GF-D8 (cell line): ENCODE measurements at places on chromosomes 16 and 17.

DNA sequence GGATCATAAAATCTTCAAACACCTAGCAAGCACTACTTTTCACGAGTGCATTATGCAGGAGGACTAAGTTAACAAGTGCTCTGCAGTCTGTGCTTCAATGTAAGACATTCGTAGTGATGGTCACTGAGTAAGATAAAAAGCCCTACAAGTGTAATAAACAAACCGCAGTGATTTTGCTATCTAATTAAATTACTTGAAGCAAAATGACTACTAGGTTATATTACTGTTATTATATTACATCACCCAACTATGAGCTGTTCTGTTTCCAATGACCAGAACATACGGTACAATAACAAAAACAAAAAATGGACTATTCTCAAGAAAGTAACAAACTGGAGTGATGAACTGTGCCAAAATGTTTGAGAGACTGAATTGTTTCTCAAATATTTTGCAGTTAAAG is 11.2 kb downstream of the KLHL10 start:
- DNase-seq: no peak

DNA sequence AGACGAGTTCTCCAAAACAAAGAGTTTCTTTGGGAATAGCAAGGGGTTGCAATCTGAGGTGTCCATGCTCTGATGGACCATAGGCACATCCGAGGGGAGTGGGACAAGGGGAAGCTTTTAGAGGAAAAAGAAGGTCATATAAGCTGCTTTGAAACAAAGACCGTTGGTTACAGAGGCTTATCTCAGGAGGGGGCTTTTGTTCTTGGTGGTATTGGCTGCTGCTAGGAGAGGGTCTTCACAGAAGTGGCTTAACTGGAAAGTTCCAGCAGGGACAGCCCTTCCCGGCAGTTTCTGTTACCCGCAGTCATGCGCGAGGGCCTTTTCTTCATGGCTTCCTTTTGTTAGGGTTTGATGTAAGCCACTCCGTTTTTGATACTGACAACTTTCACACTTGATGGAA is 76.0 kb downstream of the RAP1GAP2 start:
- no peak for DNase-seq

DNA sequence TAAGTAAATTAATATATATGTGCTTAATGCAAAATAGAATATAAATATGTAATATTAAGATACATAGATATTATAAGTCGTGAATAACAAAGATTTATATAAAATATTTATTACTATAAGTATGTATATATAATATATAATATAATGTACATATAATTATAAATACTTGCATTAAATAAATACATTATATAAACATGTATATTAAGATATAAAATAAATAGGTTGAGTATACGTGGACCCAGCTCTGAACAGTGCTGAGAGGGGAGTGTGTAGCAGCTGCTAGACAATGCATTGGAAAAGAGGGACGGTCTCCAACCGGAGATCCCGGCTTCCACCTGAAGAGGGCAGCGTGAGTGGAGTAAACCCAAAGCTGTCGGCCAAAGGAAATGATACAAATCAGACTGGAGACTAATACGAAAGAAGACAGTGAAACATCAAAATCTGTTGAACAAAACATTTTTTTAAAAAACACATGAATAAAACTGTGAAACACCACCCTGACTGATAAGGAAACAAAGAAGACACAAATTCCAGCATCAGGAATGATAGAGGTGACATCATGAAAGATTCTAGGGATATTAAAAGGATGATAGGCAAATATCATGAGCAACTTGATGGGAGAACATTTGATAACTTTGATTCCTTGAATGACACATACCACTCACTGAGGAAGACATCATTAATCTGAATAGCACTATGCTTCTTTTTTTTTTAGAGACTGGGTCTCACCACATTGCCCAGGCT is 125.4 kb upstream of the CHMP6 start:
- DNase-seq: peak; percentile 4

- DNase-seq: peak; percentile 67
These were observed 104.1 kb upstream of the CORO6 start for GRCh38 chr17:29726715-29727252.

- DNase-seq: peak; percentile 76
These were observed 19.7 kb downstream of the DHRS7B start for GRCh38 chr17:21146362-21147015.

DNA sequence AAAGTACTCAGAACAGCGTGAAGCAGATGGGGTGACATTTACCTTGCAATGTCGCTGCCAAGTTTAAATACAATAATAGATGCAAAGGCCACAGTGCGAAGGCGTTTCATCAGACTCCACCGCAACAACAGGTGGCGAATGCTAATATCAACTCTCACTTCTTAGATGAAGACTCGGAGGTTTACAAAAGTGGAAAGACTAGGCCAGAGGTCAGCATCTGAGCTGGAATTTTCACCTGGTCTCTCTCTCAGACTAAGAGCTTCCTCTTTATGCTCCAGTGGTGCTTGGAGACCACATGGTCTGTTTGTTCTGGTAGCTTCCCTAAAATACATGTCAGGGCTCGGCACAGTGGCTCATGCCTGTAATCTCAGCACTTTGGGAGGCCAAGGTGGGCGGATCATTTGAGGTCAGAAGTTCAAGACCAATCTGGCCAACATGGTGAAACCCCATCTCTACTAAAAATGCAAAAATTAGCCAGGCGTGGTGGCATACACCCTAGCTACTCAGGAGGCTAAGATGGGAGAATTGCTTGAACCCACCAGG is 169.1 kb downstream of the XYLT1 start:
- DNase-seq: peak; percentile 66
